Stimulated activated CD4-positive, alpha-beta T cell treated with anti-CD3 and anti-CD28 coated beads, Interleukin-4, amount 100 ng/mL, for 4 hours (primary cell): ENCODE measurements at places on chromosomes 6 and 20.

DNA sequence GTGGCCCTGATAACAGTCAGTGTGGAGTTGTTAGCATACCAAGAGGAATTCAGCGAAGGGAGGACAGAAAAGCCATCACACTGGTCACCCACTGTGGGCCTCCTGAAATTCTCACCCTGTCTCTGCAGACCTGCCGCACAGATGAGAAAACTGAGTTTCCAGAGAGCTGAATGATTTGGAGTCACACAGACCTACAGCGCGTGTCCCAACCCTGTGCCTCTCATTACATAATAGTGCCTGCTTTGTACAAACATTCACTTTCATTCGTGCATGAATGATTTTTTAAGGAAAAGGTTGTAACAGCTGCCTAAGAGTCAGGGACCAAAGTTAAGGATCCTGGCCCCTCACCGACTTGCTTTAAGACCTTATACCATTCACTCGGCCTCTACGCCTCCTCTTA is 62.7 kb downstream of the THBS2 start:
- no peak for DNase-seq

DNA sequence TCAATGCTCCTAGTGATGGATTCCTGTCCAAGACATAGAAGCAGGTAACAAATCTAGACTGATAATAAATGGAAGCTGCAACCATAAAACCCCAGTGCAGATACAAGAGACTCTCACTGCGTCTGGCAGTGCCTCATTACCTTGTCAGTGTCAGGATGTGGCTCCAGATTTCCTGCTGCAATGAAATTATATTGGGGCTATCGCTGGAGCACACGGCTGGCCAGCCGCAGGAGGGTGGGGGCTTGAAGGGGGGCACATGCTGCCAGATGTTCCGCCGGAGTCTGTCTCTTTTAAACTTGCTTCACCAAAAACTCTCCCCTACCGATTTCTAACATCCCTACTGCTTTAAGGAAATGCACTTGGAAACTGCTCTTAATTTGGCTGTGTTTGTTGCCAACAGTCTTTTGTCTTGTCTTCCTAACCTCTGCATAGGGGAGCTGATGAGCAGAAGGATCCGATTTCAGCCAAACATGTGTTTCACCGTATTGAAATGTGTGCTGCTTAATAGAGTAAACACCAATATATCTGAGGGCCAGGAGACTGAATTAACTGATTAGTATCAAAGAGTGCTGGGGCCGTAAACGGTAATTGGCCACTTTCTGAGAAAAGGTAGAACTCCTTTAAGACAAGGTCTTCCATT is 102.2 kb upstream of the EXOC2 start:
- no peak for DNase-seq

DNA sequence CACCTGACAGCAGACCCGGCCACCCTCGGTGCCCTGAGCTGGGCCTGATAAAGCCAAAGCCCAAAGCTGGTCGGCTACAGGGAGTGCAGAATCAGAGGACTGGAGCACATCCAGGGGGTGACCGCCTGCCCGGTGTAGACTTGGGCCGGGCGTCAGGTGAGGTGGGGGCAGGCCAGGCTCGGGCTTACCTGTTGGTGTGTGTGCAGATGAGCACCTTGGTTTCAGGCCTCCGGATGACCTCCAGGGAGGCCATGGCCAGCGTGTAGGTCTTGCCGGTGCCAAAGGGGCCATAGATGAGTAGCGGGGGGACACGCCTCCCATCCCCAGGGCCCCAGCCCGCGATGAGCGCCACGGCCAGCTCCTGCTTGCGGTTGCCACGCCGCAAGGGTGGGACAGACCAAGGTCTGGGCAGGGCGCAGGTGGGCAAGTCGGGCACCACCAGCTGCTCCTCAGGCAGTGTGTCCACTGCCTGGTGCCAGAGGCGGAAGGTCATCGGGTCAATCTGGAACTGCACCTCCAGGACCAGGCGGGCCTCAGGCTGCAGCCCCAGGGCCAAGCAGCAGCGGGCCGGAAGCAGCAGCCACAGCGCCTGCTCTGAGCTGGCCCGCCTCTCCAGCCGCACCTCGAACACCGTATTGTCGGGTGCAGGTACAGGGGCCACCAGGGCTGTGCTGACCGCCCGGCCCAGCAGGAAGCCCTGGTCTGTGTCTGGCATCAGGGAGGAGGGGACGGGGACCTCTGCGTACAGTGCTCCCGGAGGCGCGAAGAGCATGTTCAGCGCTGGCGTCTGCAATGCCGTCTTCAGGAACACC is 5.7 kb downstream of the HELZ2 start:
- DNase-seq = no peak

- no peak for DNase-seq
Measured at GRCh38 chr6:119276211-119276610, 73.3 kb downstream of the MAN1A1 start.

DNA sequence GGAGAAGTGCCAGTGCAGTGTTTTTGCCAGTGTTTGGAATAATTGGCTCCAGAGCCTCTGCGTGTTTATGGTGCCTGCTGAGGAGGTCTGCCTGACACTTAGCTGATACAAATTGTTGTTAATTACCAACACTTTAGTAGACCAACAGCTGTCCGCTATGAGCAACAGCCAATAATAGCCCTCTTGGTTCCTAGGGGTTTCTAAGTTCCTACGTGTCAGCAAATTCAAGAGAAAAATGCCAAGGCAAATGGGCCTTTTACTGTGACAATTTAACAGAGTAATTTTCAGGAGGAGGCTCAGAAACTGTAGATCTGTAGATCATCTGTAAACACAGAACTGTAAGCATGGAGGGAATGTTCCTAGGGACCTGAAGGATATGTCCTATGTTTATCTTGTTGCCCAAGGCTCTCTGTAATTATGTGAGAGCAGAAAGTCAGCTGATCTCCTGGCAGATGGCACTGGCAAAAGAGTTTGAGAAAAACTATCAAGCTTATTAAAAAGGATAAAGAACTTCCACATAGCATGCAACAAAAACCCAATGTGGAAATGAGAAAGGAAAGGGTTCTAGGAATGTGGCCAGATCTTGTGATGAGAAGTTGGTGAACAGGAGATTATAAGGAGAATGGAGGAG is 157.7 kb downstream of the GJA1 start:
- no peak for DNase-seq

- DNase-seq = no peak
Measured at GRCh38 chr6:34341481-34341971, 50.9 kb downstream of the NUDT3 start.

DNA sequence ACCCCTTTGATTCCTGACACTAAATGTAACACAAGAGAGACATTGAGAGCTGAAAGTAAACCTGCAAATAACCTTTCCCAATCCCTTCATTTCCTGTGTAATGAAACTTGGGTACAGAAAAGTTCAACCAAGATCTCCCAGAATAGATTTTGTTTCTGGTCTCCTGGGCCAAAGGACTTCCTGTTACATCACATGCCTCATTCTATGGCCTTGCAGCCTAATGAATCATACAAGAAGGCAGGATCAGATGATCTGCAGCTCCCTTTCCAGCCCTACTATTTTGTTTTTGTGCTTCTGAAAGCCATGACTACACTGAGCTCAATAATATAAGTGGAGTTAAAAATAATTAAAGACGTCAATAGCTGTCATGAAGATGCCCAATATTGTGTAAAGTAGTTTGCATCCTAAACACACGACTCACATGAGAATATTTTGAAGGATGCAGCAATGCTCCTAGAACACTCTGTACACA is 73.4 kb upstream of the NOX3 start:
- no peak for DNase-seq

GRCh38 chr20:8449123-8449522 is 317.1 kb downstream of the PLCB1 start:
- no peak for DNase-seq

GRCh38 chr20:51712501-51713212 is 55.5 kb downstream of the ATP9A start:
- no peak for DNase-seq
